Suprapubic skin (tissue), 4 donors: ENCODE measurements at places on chromosomes 3 and 15. TPM values are rescaled to one million over a fixed set of nuclear protein-coding genes. Genes with fewer than 3 reads are reported as not detected.

The SKOR1 gene
- total RNA-seq = 2.3 TPM

The TIMP4 gene
- 12.0 TPM for total RNA-seq

The TEX9 gene
- 16.6 TPM for total RNA-seq

The SLC9C1 gene
- total RNA-seq = not detected

The SMCO1 gene
- not detected for total RNA-seq

The KLHL40 gene
- not detected for total RNA-seq

The DCLK3 gene
- 0.64 TPM for total RNA-seq

The DVL3 gene
- total RNA-seq = 53.8 TPM

- peak; percentile 77 for DNase-seq
Measured at GRCh38 chr3:138945709-138946662, 951 bp downstream of the FOXL2 start.

GRCh38 chr3:188534633-188535032, 380.7 kb downstream of the LPP start:
- DNase-seq = no peak

- no peak for DNase-seq
Measured at GRCh38 chr3:45442679-45443253, 54.4 kb downstream of the LARS2 start.

DNA sequence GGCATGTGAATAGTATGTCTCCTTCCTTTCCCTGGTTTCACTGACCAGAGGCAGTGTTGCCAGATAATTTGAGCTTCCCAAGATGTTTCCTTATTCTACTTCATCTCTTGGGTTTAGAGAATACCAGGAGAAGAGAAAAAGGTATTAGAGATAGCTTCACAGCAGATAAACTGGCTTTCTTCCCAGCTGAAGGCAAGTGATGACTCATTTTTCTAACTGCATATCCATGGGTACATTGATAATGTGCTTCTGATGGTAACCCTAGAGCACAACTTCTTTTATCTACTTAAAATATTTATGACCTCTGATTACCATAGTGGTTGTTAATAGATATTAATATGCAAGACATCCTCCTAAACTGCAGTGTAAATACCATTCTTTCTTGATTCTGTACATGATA, 34.6 kb upstream of the CMTM8 start:
- DNase-seq = no peak

GRCh38 chr15:75729326-75730069, 16.9 kb upstream of the CSPG4 start:
- no peak for DNase-seq

- no peak for DNase-seq
Measured at GRCh38 chr3:122217901-122218300, 34.4 kb downstream of the CASR start.

GRCh38 chr3:17946619-17947018, 204.2 kb upstream of the TBC1D5 start:
- no peak for DNase-seq

- no peak for DNase-seq
Measured at GRCh38 chr3:62625268-62625667, 249.9 kb downstream of the CADPS start.
